NCI-H1930 (cell line): ENCODE measurements at places on chromosomes 11 and 22.

GRCh38 chr11:77199137-77199745, 71.2 kb downstream of the MYO7A start:
- no peak for DNase-seq

- DNase-seq: no peak
Measured at GRCh38 chr11:114802878-114803277, 124.6 kb downstream of the NXPE2 start.

DNA sequence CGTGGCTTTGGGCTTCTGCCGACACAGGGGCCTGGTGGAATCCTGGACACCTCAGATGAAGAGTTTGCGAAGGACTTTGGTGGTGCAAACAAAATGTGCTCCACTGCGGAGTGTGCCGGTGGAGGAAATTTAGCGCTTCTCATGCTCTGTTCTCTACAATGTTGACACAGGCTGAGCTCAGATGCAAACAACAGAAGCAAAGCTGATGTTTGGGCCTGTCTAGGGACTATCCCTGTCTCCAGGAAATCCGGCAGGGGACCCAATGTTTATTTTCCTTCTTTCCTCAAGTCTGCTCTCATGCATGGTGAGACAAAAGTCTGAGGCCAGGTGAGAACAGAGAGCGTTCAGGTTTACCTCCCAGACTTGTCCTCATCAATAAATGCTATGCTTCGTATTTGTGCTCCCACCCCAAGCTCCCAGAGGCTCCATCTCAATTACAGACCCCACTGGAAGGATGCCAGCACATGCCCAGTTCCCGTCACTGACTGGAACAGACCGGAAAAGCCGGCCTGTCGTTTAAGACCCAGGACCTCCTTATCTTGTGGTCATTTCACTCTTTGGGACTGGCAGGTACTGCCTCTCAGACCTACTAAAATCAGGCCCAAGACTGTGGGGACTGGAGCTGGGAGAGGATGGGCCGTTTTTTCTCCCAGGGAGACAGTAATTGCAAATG, 105.7 kb upstream of the B3GAT1 start:
- no peak for DNase-seq

- DNase-seq: no peak
Measured at GRCh38 chr22:37482244-37482643, 3.9 kb downstream of the MFNG start.

GRCh38 chr11:94149431-94150017, 20.9 kb downstream of the PANX1 start:
- DNase-seq: no peak

DNA sequence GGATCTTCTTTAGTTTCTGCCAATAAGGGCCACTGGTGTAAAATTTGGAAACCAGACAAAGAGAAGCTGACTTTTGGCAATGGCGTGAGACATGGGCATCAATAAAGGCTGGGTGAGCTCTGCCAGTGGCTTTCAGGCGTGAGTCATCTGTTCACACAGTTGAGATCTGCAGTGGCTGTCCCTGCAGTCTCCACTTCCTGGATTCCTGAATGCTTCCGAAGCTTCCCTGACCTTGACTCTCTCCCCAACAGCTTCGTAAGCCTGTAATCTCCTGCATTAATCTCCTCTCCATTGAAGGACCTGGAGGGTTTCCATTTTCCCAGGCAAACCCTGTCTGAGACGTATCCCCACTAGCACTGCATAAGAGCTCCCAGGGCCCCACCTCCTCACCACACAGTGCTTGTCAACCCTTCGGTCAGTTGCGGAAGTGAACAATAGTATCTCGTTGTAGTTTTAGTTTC, 574.7 kb downstream of the TBC1D22A start:
- DNase-seq: no peak

GRCh38 chr22:21672107-21672629, 6.4 kb downstream of the PPIL2 start:
- no peak for DNase-seq

GRCh38 chr11:106288057-106288456, 210.6 kb downstream of the AASDHPPT start:
- no peak for DNase-seq

GRCh38 chr22:46547179-46547882, 9.9 kb upstream of the CELSR1 start:
- DNase-seq: no peak

- DNase-seq: no peak
Measured at GRCh38 chr11:125476721-125477120, 19.3 kb downstream of the FEZ1 start.

DNA sequence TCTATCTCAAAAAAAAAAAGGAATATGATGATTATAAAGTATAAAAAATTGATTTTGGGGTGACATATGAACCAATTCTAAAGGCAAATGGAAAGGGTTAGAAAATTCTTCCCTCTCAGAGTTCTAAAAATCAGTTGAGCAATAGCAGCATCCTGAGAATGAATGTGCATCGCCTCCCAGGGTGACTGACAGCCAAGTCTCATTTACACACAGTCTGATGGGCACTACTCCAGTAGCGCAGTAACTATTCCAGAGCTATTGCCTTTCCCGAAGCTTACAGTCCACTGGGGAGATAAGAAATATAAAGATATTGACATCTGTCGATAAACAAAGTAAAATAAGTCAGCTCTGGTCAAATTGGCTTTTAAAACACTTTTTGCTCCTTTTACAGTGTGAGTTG, 32.3 kb upstream of the SORL1 start:
- no peak for DNase-seq

DNA sequence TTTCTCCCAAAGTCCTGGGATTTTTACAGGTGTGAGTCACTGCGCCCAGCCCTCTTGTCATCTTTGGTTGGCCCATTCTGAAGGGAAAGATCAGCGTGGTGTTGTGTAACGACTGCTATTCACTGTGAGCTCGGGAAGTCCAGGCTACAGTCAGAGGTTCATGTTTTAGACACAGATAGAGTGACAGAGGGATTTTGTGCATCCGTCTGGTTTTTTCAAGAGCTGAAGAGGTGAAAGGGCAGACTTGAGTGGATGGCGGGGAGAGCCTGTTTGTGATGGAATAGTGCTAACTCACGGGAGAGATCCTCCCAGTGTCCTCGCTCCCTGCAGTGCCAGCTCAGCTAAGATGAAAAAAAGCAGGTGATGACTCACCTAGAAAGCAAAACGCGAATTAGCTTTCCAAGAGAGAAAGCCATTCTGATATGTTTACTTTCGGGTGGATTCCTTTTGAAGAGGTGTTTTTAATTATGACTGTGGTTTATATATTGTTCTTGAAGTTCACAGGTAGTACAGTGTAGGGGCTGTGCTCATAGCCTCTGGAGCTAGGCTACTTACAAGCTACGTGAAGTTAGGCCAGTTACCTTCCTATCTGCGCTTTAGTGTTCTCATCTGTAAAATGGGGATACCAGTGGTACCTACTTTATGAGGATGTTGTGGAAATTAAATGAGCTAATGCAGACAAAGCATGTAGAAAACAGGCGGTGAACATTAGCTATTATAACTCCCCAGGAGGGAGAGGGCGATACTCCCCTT, 67.2 kb downstream of the C11orf91 start:
- no peak for DNase-seq

- no peak for DNase-seq
Measured at GRCh38 chr11:69167130-69167915, 11.6 kb downstream of the SMIM38 start.

GRCh38 chr11:101567071-101567470, 16.7 kb downstream of the TRPC6 start:
- DNase-seq: no peak

GRCh38 chr11:19779740-19780139, 67.1 kb downstream of the NAV2 start:
- DNase-seq: no peak

DNA sequence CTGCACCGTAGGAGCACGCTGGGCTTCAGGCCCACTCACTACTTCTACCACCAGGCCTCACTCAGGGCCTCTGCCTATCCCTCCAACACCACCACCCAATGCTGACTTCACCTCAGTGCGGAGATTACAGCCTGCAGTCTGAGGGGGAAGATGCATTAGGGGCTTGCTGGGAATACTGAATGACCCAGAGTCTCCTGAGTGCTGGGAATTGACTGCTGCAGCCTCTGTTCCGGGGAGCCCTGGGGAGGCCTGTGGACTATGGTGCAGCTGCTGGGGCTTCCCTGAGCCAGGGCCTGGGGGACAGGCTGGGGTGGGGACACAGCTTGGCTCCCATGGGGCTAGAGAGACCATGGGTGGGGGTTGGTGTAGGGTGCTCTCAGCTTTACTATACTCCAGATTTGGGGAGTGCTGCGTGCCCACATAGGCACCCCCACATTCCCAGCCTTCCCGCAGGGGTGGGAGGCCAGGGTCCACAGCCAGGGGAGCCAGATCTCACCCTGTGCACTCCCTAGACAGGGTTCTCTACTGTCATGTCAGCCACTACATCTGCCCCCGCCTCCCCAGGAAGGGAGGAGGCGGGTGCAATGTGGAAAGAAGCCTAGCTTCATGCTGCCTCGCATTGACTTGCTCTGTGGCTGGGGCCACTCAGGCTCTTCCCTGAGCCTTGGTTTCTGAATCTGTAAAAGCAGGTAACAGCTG, 44.4 kb downstream of the GDPD5 start:
- DNase-seq: no peak

DNA sequence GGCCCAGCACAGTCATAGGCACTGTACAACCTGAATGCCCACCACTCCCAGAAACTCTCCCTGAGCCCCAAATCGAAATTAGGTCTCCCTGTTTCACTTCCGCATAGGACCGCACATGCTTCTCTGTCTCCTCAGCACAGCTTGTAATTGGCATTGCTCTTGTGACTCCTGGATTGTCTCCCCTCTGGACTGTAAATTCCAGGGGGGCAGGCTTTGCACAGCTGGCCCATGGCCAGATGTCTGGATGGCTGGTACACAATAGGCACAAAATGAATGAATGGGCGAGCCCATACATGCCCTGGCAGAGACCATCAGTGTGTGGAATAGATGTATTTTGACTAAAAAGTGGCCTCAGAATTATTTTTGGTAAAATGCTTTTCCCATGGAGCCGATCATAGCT, 63.3 kb upstream of the PHF21B start:
- DNase-seq: no peak

- no peak for DNase-seq
Measured at GRCh38 chr22:42841444-42841843, 15.6 kb downstream of the ARFGAP3 start.

GRCh38 chr11:90491466-90491865, 268.6 kb upstream of the CHORDC1 start:
- no peak for DNase-seq

DNA sequence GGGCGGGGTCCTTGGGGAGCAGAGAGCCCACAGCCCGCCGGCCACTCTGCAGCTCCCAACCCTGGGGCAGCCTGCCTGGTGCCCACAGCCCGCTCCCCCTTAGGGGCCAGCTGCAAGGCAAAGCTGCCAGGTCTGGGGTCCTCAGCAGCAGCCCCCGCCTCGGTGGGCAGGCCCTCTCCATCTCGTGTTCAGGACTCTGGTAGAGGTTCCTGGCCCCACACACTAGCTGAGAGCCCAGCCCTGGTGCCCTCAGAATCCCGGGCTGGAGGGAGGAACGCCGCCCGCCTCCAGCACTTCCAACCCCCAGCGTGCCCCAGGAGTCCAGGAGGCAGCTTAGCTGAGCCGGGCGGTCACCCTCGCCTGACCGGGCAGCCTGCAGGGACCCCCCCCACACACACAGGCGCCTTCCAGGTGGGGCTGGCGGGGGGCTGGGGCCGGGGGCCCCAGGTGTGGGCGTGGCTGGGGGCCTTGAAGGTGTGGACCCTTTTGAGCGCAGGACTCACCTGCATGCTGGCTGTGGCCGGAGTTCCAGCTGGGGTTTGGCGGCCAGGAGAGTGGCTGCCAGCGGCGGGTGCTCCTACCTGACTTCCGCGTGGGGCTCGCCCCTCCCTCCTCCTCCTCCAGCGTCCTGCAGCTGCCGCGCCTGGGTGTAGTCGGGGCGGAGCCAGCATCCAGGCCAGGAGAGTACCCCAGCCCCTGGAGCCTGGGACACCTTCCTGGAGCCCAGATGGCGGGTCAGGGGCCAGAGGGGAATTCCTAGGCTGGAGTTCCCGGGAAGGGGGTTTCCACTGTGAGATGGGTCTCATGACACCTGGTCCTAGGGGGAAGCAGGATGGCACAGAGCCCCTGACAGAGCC, at the start of gene ANO9:
Gene ANO9, minus strand, starts transcription at position 594 of the 857 bp plus-strand sequence. Its CDS starts 85 bp downstream, at position 509.
- DNase-seq: no peak

DNA sequence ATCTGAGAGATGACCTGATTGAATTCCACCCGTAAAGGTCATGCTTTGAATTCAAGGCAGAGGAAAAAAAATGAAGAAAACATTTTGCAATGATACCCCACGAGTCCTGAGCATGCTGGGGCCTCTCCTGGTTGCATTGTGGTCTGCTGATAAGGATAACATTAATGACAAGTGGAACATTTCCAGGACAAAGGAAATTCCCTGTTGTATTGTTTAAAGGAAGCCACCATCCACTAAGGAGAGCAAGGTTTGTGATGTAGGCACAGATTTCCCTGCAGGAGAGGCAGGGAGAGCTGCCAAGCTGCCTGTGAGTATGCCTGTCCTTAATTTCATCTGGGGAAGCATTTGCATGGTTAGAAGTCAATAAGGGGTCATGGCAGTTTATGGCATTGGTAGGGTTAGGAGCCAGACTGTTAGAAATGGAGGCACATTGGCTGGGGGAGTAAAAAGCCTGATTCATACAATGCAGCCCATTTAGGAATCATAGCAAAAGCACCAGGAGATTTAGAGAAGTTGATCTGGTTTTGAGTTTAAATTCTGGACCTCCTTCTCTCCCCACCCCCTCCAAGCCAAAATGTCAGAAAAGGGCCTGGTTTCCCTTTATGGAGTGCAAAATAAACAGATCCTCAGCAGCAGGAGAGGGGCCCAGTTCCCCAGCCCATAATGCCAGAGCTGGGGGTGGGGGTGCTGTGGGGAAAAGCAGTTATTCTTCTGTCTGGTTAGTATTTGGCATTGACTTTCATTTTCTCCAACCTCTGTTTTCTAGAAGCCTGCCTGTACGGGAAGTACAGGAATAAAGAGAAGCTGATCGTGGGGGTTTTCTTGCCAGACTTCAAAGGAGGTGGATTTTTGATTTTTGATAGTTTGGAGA, 22.1 kb downstream of the FLI1 start:
- DNase-seq: no peak

DNA sequence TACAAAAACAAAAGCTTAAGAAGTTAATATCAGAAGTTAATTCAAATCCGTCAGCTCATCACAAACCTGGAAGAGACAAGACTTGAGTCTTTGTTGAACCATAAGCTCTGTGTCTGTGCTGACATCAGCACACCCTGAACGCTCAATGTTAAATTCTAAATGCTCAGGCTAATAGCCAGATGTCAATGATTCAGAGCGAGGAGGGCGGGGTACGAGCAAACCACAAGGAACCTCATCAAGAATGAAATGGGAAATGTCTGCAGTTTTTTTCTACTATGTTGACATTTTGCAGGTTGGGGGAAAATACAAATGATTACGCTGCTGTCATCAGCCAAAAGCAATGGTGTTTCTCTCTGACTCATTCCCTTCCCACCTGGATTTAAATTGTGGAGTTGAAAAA, 1057.2 kb downstream of the NTM start:
- DNase-seq: no peak
